Muscle of leg (tissue), 16 donors: ENCODE measurements at places on chromosomes 1 and 21. TPM values are rescaled to one million over a fixed set of nuclear protein-coding genes. Genes with fewer than 3 reads are reported as not detected.

- DNase-seq: no peak
Measured at GRCh38 chr1:23624440-23624839, 65.1 kb upstream of the ID3 start.

DNA sequence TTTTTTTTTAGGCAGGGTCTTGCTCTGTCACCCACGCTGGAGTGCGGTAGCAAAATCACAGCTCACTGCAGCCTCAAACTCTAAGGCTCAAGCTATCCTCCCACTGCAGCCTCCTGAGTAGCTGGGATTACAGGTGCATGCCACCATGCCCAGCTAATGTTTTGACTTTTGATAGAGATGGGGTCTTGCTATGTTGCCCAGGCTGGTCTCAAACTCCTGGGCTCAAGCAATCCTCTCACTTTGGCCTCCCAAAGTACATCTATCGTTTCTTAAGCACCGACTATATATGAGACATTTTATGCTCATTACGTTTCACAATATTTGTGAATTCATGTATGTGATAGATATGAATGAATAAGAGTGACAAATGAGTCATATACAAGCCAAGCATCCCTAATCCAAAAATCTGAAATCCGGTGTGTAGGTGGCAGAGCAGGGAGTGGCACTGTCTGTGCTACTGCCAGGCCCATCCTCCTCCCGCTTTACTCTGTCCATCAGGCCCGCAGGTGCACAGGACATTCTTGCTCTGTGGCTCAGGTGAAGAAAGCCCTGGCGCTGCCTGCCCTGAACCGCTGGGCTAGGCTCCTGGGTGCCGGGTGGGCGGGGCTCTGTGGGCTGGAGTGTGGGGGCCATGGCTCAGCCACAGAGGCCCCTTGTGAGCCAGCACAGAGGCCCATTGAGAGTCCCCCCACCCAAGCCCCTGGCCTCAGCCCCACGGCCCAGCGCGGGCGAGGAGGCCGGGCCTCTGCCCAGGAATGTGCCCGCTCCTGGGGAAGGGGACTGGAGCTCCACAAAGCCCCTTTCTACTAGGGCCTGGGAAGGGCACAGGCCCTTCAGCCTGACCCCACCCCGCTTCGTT is 45.3 kb downstream of the HSPG2 start:
- no peak for DNase-seq

DNA sequence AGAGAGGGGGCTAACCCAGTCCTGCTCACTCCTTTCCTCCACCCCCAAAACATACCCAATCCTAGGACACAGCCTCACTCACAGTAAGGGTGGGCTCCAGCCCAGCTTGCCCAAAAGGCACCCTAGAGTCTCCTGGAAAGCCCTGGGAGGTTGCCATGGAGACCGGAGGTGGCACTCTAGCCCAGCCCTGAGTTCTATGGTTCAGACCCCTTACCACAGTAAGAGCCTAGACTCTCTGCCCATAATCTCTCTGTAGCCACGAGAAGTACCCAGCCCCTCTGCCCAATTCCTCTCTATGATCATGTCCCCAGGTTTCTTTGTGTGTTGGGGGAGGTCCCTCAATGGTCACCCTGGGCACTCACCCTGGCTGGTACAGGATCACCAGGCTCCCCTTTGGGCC is 14.4 kb downstream of the COL16A1 start:
- DNase-seq: no peak

DNA sequence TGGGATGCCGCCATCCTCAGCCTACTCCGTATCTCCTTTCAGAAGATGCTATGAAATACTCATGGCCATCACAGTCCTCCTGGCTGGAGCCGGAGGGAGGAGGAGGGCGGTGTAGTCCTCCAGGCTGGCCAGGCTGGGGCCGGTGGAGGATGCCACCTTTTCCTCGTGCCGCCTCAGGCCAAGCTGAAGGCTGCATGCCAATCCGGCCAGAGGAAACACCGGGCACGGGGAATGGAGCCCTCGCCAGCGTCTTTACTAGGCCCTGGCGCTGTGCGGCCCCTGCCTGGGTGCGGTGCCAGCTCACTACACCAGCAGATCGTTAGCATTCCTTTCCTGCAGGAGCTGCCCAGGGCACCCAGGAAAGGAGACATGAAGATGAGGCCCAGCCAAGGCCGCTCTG is 70.1 kb downstream of the CASZ1 start:
- DNase-seq: no peak

DNA sequence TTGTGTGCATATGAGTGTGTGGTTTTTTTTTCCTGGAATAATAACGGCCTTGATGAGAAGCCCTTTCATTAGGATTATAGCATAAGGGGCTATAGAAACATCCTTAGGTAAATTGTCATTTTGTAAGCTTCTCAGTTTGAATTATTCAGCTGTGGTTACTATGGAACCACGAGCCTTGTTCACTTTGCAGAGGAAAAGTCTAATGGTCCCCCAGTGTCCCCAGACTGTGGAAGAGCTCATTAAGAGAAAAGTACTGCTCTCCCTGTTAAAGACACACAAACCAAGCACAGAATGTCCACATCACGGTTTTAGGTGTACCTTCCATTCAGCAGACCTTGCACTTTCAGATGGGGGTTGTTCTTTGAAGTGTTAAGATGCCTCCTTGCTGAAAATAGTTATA is 199.3 kb upstream of the DEPDC1 start:
- DNase-seq: no peak

GRCh38 chr1:25650289-25650576 is 33.6 kb downstream of the MAN1C1 start:
- no peak for DNase-seq

GRCh38 chr1:36150296-36151133 is 1.2 kb upstream of the TRAPPC3 start:
- DNase-seq: peak; percentile 95

GRCh38 chr1:82813386-82813785 is 1012.7 kb downstream of the ADGRL2 start:
- peak; percentile 36 for DNase-seq

DNA sequence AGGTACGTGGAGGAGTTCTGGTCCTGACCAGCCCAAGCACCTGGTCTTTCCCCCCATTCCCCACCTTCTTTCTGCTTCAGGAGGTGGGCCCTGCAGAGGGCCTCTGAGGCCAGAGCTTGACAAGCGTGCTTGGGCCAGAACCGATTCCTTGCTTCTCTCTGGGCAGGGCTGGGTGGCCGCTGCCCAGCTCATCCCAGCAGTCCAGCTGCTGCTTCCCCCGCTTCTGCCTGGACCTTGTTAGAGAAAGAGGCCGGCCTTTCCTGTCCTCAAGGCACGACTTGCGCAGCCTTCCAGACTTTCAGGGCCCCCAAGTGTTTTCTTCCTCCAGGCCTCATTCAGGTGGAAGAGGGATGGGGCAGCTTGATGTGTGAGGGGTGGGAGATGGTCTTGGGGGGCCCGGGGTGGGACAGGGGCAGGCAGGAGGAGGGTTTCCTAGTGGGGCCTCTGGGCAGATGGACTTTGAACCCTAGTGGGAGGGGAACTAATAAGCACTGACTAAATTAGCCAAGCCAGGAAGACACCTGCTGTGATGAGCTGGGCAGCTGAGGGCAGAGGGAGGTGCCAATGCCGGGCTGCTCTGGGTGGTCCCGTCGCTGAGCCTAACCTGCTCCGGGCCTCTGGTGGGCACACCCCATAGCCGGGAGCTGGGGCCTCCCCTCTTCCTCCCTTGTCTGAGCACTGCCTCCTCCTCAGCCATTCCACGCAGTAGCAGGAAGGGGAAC is 36.5 kb downstream of the ARHGEF10L start:
- DNase-seq: peak; percentile 28

GRCh38 chr1:65939636-65940035 is 146.9 kb downstream of the PDE4B start:
- DNase-seq: no peak

- DNase-seq: peak; percentile 5
Measured at GRCh38 chr1:162285149-162285561, 91.5 kb downstream of the SPATA46 start.

- peak; percentile 59 for DNase-seq
Measured at GRCh38 chr21:33230545-33231324, 997 bp downstream of the IFNAR2 start.

- no peak for DNase-seq
Measured at GRCh38 chr1:152699746-152700145, 1.6 kb downstream of the LCE2A start.

DNA sequence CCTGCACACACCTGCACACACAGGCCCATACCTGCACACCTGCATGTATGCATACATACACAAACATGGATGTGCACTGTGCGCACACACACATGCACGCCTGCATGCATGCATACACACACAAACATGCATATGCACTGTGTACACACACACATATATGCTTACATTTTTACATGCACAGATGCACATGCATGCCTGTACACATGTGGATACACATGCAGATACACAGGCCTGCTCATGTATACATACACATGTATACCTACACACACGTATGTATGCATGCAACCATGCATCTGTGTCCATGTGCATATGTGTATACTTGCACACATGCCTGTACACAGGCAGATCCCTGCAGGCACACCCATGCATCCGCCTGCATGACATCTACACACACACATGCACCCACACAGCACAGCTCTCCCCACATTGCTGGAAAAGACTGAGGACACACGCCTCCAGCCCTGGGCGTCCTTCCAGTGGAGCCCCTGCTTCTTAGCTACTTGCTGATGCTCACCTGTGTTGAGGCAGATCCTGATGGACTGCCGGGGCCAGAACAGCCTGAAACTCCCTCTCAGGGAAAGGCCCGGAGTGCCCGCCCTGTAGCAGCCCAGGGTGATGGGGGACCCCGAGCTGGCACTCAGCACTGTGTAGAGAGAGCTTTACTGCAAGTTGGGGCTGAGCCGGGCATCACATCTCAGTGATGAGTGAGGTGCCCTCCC is 28.6 kb downstream of the KRTAP10-1 start:
- no peak for DNase-seq

DNA sequence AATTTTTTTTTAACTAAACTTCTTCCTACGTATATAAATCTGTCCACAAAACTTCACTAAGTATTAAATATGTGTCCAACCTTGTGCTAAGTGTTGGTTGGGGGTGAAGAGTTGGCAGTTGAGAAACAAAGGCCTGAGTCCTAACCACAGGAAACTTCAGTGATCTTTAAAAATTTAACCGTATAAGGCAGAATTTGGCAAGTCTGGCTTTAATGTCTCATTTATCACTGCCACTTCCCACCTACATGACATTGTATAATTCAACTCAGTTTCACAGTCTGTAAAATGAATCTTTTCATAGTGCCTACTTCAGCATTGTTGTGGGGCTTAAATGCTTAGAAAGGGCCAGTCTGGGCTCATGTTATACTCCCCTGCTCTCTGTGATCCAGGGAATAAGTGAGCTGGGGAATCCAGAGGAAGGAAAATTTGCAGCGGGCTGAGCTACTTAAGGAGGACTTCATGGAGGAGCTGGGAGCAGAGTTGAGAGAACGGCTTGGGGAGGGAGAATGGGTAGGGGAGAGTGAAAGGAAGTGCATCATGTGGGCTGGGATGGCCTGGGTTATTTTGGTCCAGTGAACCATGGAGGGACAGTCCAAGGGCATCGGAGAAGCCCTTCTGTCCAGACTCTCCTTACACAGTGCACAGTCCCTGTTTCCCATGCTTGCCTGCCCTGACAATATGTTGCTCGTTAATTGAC is 14.5 kb downstream of the IFNAR2 start:
- no peak for DNase-seq

GRCh38 chr1:209962388-209962787 is 24.4 kb downstream of the SYT14 start:
- DNase-seq: no peak

GRCh38 chr1:40980453-40981121 is 1.1 kb downstream of the CTPS1 start:
- DNase-seq: peak; percentile 37

GRCh38 chr1:109488201-109488600 is 4.5 kb downstream of the ATXN7L2 start:
- DNase-seq: no peak

GRCh38 chr1:69673321-69673720 is 105.6 kb downstream of the LRRC7 start:
- peak; percentile 20 for DNase-seq

- no peak for DNase-seq
Measured at GRCh38 chr1:211320980-211321379, 5.7 kb upstream of the TRAF5 start.

- no peak for DNase-seq
Measured at GRCh38 chr1:20847611-20848080, 60.5 kb upstream of the HP1BP3 start.

DNA sequence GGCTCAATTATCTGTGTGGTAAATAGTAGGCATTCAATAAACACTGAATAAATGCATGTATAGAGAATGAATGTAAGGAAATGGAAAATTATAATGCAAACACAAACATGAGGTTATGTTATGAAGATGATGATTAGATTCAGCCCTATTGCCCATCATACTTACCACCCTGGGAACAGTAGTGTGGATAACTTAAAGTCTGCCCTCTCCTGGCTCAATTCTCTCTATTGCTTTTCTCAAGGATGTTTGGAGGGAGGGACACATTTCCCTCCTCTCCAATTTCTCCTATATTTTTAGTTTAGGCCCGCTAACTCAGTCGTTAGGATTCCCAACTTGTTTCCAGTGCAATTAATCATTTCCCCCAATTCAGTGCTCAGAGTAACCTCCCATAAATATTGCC is 101.5 kb upstream of the TNR start:
- DNase-seq: no peak

- peak; percentile 11 for DNase-seq
Measured at GRCh38 chr1:34163792-34164731, 968 bp downstream of the CSMD2 start.

DNA sequence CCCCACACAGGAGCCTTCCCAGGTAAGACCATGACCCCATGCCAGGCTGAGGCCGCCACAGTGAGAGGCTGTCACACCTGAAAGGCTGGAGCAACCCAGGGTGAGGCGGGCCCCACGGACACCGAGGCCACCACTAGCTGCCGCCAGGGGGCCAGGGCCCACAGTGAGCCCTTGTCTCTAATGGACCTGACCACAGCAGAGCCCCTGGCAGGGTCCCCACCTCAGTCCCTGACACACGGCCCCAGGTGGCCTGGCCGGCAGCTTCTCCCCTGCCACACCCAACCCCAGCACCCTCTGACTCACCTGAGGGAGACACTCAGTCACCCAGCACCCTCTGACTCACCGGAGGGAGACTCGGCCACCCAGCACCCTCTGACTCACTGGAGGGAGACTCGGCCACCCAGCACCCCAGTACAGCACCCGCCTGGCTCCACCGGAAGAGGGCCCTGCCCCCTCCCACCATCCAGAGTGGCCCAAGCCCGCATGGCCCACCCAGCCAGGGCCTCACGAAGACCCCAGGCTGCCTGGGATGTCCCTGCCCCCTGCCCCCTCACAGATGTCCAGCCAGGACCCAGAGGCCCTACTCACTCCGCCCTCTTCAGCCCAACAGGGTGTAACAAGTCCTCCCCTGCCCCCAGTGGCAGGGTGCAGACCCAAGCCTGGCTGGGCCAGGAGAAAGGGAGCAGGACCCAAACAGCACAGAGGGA is 4.4 kb downstream of the DVL1 start:
- no peak for DNase-seq

MYCL gene
- 1.7 TPM for polyA plus RNA-seq

IVL gene
- 8.1 TPM for polyA plus RNA-seq

CYP4Z1 gene
- polyA plus RNA-seq: 0.15 TPM

AGO4 gene
- 14.3 TPM for polyA plus RNA-seq

PLD5 gene
- 1.3 TPM for polyA plus RNA-seq

TFAP2E gene
- polyA plus RNA-seq: 0.80 TPM

CTSK gene
- polyA plus RNA-seq: 87.1 TPM

ATAD3C gene
- 1.2 TPM for polyA plus RNA-seq

OLFML2B gene
- polyA plus RNA-seq: 212 TPM

CRYBG2 gene
- polyA plus RNA-seq: not detected

LAMC2 gene
- 6.0 TPM for polyA plus RNA-seq
